Right renal pelvis (tissue), 4 donors: ENCODE measurements at places on chromosomes 4 and X. TPM values are rescaled to one million over a fixed set of nuclear protein-coding genes. Genes with fewer than 3 reads are reported as not detected.

MSX1 gene
- 0.79 TPM for polyA plus RNA-seq

POF1B gene
- 0.18 TPM for polyA plus RNA-seq

SLC25A31 gene
- polyA plus RNA-seq = not detected

MAML3 gene
- 17.4 TPM for polyA plus RNA-seq

IL1RAPL2 gene
- 0.83 TPM for polyA plus RNA-seq

MAGEA12 gene
- not detected for polyA plus RNA-seq

GNRHR gene
- polyA plus RNA-seq = 0.28 TPM

PF4V1 gene
- polyA plus RNA-seq = 0.46 TPM

PALLD gene
- 228 TPM for polyA plus RNA-seq

CSAG3 gene
- not detected for polyA plus RNA-seq

IL2RG gene
- 1.3 TPM for polyA plus RNA-seq

DDX60 gene
- 14.5 TPM for polyA plus RNA-seq

SLC4A4 gene
- 64.4 TPM for polyA plus RNA-seq

SLITRK4 gene
- 18.8 TPM for polyA plus RNA-seq
